ENCODE measurements at places on chromosomes 16 and 17.

DNA sequence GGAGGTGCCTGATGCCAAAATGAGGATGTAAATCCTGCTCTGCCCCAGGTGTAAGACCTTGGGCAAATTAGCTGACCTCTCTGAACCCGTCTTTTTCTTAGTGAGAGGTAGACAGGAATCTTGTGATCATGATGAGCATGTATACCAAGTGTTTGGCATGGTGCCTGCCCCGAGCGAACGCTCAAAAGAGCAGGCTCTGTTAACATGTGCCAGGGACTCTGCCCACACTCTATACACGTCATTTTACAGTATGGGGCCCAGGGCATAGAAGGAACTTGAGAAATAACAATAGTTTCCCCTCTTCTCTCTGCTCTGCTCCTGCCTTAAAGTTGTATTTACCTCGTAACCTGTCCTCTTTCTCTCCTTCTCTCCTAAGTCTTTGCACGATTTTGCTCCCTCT lies 9.3 kb upstream of the MAF start:
- no peak for DNase-seq

DNA sequence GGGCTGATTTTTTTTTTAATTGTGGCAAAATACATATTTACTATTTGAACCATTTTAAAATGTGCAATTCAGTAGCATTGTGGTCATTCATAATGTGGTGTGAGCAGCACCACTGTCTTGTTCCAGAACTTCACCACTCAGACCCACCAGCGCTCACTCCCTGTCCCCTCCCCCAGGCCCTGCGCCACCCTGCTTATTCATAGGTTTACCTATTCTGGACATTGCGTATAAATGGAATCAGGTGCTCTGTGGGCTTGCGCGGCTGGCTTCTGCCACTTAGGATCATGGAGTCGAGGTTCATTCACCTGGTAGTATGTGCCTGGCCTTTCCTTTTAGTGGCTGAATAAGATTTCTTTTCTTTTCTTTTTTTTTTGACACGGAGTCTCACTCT lies 59.4 kb downstream of the NT5M start:
- no peak for DNase-seq

DNA sequence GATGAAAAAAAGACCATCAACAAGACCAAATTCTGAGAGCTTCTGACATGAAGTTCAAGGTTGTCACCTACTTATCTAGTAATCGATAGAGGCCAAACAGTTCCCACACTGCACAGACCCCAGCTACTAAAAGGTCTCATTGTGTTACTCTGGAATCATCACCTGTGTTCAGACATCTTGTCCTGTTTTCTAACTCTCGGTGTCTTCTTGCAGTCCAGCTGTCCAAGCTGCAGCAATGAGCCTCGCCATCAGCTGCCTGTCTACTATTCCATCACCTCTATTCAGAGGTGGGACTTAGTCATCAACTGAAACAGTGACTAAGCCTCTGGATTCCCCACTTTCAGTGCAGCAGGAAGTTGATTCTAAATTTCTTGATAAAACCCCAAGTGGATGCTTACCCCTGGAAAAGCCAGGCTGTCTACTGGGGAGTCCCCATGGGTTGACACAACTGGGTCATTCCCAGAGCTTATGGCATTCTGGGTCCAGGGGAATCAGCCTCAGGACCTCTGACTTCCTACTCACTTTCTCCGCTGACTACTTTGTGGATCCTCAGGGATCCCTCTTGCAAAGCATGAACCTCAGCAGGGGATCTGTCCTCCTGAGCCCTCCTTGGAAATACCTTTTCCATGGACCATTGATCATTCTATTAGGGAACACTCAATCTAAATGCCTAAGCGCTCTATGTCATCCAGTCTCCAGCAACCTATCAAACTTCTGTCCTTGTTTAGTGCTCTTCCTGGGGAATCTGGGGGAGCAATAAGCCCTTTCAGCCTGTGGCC lies 46.5 kb downstream of the HNF1B start:
- no peak for DNase-seq

DNA sequence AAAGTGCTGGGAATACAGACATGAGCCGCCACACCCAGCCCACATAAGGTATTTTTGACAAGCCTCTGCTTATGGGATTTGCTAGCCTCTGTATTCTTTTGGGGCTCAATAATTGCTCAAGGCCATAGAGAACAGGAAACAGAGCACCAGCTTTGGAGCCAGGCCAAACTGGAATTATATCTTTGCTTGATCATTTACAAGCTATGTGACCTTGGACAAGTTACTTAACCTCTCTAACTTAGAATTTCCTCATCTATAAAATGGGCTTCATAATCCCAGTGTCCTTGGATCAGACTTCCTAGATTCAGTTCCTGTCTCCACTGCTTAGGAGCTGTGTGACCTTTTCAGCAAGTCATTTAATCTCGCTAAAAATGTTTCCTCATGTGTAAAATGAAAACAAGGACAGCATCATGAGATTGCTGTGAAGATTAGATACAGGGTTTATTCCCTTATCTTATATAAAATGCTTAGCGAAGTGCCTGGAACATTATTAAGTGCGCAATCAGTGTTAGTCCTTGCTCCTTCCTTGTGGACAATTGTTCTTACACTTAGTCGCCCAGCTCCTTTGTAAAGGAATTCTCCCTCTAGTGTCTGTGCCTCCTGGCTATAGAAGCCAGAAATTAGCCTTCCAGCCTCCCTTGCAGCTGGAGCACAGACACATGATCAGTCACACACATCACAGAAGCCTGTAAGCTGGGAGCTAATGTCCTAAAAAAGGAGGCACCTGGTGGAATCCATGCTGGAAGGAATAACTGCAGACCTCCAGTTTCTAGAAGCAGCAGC lies 16.6 kb downstream of the KRT9 start:
- no peak for DNase-seq

- DNase-seq: no peak
Measured at GRCh38 chr17:30271102-30271501, 20.6 kb downstream of the BLMH start.

- DNase-seq: no peak
Measured at GRCh38 chr16:74561626-74562025, 45.3 kb downstream of the GLG1 start.

DNA sequence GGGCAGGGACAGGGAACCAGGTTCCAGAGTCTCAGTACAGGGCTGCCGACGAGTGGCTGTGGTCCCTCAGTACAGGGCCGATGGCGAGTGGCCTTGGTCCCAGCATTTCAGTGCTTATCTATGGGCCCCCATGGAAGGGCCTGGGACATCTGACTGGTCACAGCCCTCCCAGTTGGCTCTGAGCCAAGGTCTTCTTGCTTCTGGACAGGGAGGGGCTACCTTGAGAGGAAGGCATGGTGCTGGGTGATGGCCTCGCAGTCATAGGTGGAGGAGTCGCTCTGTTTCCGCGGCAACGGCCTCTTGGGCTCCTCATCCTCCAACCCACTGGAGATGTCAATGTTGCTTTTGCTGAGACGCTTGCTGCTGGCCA lies 32.5 kb downstream of the PIMREG start:
- no peak for DNase-seq

DNA sequence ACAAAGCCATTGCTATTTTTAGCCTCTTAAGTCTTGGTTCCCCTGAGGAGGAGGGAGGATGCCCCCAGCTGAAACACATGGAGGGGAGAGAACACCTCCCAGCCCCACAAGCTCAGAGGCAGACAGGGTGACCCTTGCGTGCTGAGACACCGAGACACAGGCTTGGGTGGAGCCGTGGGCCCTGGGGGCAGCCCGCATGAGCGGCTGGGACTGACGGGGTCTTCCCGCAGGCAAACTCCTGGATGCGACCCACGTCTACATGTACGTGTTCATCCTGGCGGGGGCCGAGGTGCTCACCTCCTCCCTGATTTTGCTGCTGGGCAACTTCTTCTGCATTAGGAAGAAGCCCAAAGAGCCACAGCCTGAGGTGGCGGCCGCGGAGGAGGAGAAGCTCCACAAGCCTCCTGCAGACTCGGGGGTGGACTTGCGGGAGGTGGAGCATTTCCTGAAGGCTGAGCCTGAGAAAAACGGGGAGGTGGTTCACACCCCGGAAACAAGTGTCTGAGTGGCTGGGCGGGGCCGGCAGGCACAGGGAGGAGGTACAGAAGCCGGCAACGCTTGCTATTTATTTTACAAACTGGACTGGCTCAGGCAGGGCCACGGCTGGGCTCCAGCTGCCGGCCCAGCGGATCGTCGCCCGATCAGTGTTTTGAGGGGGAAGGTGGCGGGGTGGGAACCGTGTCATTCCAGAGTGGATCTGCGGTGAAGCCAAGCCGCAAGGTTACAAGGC lies 9.8 kb downstream of the SLC16A3 start:
- DNase-seq: no peak

- no peak for DNase-seq
Measured at GRCh38 chr16:31022544-31023251, 10.7 kb upstream of the STX4 start.
